ENCODE measurements at places on chromosomes 11 and 22.

DNA sequence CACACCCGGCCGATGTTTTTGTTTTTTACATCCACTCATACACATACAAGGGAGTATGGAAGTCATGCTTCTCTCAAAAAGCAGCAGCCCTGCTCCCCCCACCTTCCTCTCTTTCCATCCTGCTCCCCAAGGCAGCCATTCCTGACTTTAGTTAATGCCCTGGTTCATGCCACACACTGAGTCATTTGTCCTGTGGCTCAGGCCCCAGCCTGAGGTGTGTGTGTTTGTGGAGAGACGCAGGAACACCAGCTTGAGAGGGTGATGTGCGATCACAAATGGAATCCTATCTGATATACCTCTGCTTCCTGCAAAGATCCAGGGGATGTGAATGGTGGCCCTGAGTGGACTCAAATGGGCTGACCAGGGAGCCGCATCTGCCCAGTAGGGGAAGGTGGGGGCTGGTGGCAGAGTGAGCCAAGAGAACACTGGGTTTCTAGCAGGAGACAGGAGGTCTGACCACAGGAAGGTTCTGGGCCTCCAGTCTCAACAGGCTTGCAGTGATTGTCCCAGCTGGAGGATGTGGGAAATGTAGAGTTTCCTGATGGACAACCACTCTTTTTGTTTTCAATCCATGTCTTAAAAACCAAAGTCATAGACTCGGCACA lies 86.7 kb downstream of the OSBP2 start:
- no peak for DNase-seq

GRCh38 chr22:35541254-35541748 lies 670 bp downstream of the RASD2 start:
- no peak for DNase-seq

DNA sequence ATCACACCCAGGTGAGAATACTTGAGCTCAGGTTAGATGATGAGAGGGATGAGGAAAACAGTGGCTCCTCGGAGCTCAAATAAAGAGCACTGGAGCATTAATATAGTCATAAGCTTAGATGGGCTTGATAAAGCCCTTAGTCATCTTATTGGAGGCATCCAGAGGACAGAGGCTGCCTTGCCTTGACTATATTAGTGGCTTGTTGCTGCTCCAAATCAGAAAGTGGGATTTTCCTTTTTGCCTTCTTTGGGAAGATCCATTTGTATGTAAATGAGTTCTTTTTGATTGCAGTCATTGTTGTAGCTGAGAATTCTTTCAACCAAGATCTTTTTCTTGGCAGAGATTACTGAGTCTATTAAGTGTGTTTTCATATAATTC lies 18.9 kb downstream of the ADM start:
- no peak for DNase-seq

- no peak for DNase-seq
Observed at GRCh38 chr11:96303064-96303463, 39.9 kb downstream of the MAML2 start.

GRCh38 chr11:1753229-1753928 lies 3.0 kb upstream of the IFITM10 start:
- DNase-seq, result no peak

DNA sequence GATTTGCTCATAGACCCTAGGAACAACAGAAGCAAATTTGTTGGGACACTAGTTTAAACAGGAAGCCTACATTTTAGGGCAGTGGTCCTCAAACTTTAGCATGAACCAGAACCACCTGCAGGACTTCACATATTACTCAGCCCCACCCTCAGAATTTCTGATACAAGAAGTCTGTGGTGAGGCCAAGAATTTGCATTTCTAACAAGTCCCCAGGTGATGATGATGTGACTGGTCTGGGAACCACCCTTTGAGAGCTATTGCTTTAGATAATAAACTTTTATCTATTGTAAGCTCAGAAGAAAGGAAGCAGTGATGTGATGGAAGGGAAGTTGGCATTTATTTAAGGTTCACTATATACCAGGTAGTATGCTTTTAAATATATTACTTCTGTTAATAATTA lies 194.0 kb downstream of the FAM181B start:
- DNase-seq, result no peak

All from COR-L47 (cell line).